ENCODE measurements at places on chromosomes 1 and 21. TPM values are rescaled to one million over a fixed set of nuclear protein-coding genes. Genes with fewer than 3 reads are reported as not detected.

THRAP3 gene
- total RNA-seq, result 83.2 TPM

TEX38 gene
- total RNA-seq, result not detected

LPGAT1 gene
- 46.0 TPM for total RNA-seq

IRF2BP2 gene
- total RNA-seq, result 80.7 TPM

LEPROT gene
- total RNA-seq, result 113 TPM

MAP3K21 gene
- total RNA-seq, result 18.3 TPM

CFAP45 gene
- 9.3 TPM for total RNA-seq

LRRC39 gene
- 0.85 TPM for total RNA-seq

OPTC gene
- total RNA-seq, result not detected

HYI gene
- total RNA-seq, result 46.6 TPM

Measured in PC-9 (cell line).